ENCODE measurements at places on chromosomes 16 and 17. TPM values are rescaled to one million over a fixed set of nuclear protein-coding genes. Genes with fewer than 3 reads are reported as not detected.

- peak; percentile 17 for DNase-seq
Measured at GRCh38 chr17:8155231-8155995, 3.2 kb upstream of the PER1 start.

GRCh38 chr17:66025551-66025950 is 166.4 kb downstream of the CEP112 start:
- no peak for DNase-seq

DNA sequence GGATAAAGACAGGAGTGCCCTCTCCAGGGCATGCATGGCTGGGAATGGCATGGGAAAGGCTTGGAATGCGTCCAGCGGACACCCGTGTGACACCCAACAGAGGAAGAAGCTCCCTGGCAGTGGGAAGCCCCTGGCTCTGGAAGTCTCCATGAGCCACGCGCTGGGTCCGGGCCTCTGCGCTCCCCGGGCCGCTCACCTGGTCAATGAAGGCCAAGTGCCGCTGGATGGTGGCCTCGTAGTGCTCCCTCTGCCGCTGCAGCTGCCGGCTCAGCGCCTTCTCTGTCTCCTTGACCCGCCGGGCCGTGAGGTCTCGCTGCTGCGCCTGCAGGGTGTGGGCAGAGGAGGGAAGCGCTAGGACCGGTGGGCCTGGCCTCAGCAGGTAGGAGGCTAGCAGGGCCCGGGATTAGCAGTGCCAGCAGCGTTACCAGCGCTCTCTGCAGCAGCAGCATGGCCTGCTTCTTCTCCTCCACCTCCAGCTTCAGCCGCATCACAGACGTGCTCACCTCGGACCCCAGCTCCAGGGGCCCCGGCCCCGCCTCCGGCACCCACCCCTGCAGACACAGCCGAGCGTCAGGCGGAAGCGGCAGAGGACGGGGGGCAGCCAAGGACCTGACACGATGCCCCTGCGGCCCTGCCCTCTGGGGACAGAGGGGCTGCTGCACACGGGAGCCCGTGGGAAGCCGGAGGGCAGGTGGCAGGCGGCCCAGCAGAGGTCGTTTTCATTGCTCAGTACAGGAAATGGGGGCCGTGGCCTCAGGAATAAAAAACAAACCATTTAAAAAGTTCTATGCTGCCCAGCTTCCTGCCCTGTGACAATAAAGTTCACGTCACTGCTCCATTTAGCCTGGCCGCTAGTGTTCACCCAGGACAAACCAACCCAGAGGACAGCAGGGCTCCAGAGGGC is 26.0 kb downstream of the CEP131 start:
- DNase-seq, result no peak

DNA sequence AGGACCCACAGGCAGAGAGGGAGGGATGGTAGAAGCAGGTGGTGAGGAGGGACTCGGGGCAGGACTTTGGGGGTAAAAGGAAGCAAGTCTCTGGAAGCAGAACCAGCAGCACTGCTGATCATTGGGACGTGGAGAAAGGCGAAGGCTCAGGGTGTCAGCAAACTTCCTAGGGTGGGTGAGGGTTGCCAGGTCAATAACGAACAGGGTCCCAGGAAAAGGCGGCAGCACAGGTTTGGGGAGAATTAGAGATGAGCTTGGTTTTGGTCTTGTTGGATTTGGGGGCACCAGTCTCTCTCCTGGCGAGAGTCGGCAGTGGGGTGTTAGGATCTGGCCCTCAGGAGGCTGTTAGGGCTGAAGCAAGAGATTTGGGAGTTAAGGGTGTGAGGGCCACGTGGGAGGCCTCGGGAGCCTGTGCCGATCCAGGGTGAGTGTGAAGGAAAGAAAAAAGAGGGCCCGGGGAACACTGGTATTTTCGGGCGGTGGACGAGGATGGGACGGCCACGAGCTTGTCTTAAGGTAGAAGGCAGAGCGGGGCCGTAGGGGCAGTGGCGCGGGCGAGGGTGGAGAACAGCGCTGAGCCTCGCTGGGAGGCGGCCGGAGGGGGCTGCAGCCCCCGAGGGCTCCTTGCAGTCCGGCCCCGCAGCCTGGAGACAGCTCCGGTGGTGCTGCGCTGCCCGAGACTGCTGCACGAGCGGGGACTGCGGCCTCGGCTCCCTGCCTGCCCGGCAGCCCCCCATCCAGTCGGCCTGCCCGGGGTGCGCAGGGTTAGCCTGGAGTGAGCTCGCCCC is 765 bp upstream of the ADORA2B start:
- DNase-seq, result no peak

- DNase-seq, result no peak
Measured at GRCh38 chr16:55476625-55477533, 2.1 kb upstream of the MMP2 start.

- peak; percentile 83 for DNase-seq
Measured at GRCh38 chr17:83007504-83008185, 71.8 kb upstream of the METRNL start.

DNA sequence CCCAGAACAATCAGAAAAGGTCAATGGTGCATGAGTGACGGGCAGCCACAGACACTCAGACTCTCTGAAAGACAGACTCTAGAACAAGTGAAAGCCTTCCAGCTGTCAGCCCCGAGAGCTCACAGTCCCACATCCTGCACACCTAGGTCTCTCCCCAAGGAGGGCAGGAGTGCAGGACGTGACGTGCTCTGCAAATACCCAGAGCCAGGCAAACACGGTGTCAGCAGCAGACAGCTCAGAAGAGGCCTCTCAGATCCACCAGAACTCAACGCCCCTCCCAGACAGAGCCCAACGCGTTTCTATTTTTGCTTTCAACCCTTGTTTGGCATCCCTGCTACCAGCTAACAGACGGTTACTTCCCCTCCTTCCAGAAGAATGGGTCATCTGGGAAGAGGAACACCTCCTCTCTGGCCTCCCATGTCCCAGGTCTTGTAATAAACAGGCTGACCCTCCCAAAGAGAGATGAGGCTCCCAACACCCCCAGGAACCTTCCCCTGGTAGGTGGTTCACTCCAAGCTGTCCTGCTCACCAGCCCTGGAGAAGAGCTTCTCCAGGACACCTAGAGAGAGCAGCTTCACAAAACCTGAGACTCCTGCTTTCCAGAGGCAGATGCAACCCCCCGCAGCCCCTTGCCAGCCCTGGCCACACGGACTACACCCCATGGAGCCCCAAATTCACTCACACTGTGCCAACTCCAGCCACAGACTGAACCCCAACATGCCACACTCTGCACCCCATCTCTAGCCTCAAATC is 7.6 kb downstream of the PITPNM3 start:
- DNase-seq, result peak; percentile 88

DNA sequence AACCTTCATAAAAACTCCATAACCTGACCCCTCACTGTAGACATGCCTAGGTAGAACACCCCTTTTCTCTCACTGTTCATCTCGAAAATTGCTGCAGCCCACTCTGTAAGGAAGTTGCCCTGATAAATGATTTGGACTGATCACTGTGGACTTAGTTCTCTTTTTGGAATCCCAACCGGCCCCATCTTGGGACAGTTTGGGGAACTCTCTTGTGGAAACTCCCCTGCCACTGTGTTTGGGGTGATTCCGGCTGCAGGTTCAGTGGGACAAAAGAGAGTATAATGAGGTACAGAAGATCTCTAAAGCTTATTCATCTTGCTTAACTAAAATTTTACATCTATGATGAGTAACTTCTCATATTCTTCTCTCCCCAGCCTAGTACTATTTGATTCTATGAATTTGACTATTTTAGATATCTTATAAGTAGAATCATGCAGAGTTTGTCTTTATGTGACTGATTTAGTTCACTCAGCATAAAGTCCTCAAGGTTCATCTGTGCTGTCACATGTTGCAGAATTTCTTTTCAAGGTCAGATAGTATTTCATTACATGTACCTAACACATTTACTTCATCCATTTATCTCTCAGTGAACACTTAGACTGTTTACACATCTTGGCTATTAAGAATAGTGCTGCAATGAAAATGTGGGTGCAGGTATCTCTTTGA is 84.9 kb downstream of the ABCA8 start:
- no peak for DNase-seq

GRCh38 chr16:74143171-74143570 is 153.4 kb upstream of the PSMD7 start:
- no peak for DNase-seq

GRCh38 chr17:4998732-4999429 is 1.1 kb downstream of the KIF1C start:
- peak; percentile 87 for DNase-seq

GRCh38 chr17:73391331-73392265 is 79.8 kb upstream of the CDC42EP4 start:
- peak; percentile 58 for DNase-seq

DNA sequence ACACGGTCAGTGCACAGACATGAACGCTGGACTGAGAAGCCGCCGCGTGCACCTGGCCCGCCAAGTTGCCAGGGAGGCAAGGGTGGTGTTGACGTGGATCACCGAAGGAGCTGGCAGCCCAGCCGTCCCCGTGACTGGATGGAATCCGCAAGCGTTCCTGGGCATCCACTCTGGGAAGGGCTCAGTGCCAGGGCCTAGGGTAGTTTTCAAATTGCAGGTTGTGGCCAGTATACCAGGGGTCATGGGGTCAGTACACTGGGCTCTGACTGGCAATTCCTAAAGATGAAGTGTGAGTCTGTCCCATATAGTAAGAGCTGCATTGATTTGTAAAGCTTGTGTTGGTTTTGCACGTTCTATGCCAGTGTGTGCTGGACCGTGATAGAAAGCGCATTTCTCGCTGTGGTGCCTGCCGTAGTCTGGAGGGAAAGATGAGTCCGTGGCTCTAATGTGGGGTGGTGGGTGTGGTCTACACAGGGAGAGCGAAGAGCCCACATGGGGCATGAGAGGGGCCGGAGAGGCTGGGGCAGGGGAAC is 21.1 kb upstream of the METRNL start:
- peak; percentile 61 for DNase-seq

- peak; percentile 86 for DNase-seq
Measured at GRCh38 chr17:63477480-63478440, 899 bp downstream of the ACE start.

Gene NTN1
- total RNA-seq, result 0.29 TPM

Gene MMP25
- total RNA-seq, result under 0.01 TPM

Gene ITGAX
- total RNA-seq, result under 0.01 TPM

Gene CD300C
- total RNA-seq, result under 0.01 TPM

Gene CDH8
- not detected for total RNA-seq

Gene ICAM2
- total RNA-seq, result 6.5 TPM

Gene NECAB2
- 0.29 TPM for total RNA-seq

Gene ZPBP2
- not detected for total RNA-seq

Gene TRIM65
- 22.8 TPM for total RNA-seq

Gene RFWD3
- 18.8 TPM for total RNA-seq
